AG08395 (cell line): ENCODE measurements at places on chromosomes 12 and 14.
A peak's percentile ranks its signal among the peaks of the same experiment; 100 is the strongest.

GRCh38 chr14:104644656-104645378 lies 40.2 kb upstream of the TMEM179 start:
- no peak for DNase-seq

- no peak for DNase-seq
Observed at GRCh38 chr12:68352067-68352466, 19.9 kb upstream of the MDM1 start.

DNA sequence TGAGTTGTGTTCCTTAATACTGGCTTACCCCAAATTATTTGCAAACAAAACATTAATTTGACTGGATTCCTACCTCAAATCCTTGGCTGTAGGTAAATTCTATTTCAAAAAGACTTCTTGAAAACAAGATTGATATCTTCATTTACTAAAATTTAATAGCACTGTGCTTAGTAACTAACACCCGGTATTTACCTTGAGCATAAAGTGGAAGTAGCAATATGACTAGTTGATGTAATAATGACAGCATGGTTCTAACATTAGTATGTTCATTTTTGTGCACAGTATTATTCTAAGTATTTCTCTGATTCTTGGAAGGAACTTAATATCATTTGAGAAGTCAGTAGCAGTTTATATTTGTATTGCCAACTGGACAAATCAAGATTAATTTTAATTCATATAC lies 96.8 kb downstream of the PPHLN1 start:
- no peak for DNase-seq

GRCh38 chr12:896031-896430 lies 53.5 kb downstream of the RAD52 start:
- no peak for DNase-seq

GRCh38 chr12:132399092-132400010 lies 70.0 kb upstream of the GALNT9 start:
- no peak for DNase-seq

DNA sequence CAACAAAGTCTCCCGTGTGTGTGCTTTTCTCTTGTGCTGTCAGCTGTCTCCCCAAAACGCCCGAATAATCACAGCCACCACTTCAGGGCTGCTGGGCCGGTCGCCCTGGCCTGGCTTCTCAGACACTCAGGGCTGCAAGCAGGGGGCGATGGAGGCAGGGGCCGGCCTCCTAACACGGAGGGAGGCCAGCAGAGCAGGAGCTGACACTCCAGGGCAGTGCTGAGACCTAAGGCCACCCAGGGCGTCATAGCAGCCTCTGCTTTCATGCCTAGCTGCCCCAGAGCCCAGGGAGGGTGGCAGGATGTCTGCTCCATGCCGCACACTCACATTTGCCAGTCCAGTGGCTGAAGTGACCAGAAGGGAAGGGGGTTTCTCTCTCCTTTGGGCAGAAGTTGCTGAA lies 25.6 kb downstream of the STX2 start:
- DNase-seq = no peak

GRCh38 chr12:68326716-68327115 lies 5.4 kb downstream of the MDM1 start:
- no peak for DNase-seq

DNA sequence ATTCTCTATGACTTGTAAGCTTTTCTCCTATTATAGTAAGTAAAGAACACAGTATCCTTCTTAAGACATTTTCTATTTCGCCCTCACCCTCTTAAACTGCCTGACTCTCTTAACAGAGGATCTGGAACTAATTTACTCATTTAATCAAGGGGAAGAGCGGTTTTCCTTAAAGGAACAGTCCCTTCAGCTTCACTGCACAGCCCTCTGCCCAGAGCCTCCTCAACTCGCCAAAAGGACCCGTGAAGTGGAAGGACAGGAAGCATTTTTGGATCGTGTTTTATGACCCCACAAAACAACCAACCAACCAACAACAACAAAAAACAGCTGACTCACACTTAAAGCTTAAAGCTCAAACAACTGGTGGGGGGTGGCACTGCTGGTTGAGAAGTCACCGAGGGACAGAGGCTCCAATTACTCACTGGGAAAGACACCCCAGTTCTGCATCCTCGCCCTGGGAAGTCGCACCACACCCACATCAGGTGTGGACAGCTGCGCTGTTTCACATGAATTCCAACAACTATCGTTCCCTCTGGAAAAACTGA lies 35.7 kb downstream of the NID2 start:
- DNase-seq = peak; percentile 46

GRCh38 chr12:57934819-57935218 lies 6.5 kb upstream of the ATP23 start:
- no peak for DNase-seq

- DNase-seq = peak; percentile 47
Observed at GRCh38 chr14:76720382-76720813, 40.9 kb upstream of the VASH1 start.

DNA sequence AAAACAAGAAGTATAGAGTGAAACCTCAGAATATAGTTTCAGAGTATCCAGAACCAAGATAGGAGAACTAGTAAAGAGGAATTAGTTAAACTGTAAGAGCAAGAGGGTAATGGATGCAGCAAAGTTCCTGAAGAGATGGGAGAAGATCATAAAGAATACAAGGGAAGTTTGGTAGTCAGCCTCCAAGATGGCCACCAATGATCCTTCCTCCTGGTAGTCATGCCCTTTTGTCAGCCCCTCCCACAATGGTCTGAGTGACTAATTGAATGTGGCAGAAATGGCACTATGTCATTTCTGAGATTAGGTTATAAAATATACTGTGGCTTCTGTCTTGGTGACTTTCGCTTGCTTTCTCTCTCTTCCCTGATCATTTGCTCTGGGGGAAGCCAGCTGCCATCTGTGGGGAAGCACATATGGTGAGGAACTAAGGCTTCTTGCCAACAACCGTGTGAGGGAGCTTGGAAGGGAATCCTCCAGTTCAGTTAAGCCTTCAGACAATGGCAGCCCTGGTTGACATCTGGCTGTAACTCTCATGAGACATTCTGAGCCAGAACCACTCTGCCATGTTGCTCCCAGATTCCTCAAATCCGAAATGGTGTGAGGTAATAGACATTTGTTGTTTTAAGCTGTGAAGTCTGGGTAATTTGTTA lies 55.3 kb upstream of the AMN1 start:
- DNase-seq = no peak

- no peak for DNase-seq
Observed at GRCh38 chr12:116898669-116899068, 12.1 kb upstream of the FBXW8 start.

DNA sequence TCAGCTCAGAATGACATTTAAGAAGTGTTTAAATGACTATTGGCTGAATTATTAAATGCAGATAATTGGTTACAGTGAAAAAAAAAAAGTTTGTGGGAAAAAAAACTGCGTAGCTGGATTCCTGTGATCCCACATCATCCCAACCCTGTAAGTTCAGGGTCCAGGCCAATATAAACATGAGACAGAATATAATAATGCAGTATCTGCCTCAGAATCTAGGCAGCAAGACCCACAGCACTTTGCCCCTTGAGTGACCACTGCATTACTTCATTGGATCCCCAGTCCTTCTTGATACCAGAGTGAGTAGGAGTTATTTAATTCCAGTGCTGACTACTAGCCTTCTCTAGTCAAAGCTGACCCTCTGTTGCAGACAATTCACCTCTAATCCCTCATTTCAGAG lies 272.6 kb downstream of the CCER1 start:
- peak; percentile 38 for DNase-seq

GRCh38 chr12:1529862-1530591 lies 64.4 kb downstream of the FBXL14 start:
- DNase-seq = peak; percentile 66

DNA sequence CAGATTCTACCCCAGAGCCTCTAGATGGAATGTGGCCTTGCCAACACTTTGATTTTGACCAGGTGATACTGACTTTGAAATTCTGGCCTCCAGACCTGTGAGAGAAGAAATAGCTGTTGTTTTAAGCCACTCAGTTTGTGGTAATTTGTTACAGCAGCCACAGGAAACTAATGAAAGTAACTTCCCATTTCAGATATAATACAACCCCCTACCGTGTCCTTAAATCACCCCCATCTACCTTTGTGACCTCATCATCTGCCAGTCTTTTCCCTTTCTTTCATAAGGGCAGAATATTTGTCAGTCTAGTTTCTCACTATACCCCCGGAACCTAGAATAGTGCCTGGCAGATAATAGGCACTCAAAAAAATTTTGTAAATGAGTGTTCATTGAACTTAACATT lies 39.6 kb downstream of the PPP4R4 start:
- DNase-seq = no peak

GRCh38 chr12:101001669-101002068 lies 207.1 kb downstream of the ANO4 start:
- no peak for DNase-seq

GRCh38 chr12:121769831-121770301 lies 23.6 kb downstream of the RHOF start:
- DNase-seq = no peak

- no peak for DNase-seq
Observed at GRCh38 chr12:132825861-132826260, 2.8 kb downstream of the GOLGA3 start.

DNA sequence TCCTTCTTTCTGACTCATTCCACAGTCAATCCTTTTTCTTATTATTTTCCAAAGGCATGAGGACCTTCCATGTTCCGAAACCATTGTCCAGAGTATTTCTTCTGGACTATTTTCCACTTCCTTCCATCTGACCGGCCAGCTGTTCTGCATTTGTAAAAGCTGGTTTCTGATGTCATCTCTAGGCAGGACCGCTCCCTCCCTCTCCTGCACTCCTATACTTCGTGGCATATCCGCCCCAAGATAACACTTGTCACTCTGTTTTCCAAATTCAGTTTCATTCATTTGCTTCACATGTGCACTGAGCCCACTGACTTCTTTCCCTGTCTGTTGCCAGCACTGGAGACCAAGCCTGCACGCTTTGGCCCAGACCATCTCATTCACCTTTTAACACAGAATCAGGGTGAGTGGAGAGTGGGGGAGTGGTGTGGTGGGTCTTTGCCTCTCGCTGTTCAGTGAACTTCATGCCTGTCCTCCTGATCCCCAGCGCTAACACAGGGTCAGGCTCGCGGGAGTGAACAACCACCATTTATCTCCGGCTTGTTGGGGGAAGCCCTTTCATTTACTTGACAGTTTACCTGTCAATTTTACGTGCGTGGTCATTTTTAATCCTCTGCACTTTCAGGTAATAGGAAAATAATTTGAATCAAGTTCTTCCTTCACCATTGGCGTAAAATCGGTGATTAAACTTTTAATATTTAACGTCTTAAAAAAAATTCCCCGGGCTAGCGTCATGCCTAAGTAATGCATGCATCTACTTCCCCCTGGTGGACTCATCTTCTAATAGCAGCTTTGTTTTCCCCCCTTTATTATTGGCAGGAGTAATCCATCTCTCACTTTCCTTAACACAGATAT lies 52.5 kb downstream of the C12orf75 start:
- peak; percentile 77 for DNase-seq

GRCh38 chr14:71212683-71213107 lies 305.4 kb downstream of the PCNX1 start:
- DNase-seq = no peak

DNA sequence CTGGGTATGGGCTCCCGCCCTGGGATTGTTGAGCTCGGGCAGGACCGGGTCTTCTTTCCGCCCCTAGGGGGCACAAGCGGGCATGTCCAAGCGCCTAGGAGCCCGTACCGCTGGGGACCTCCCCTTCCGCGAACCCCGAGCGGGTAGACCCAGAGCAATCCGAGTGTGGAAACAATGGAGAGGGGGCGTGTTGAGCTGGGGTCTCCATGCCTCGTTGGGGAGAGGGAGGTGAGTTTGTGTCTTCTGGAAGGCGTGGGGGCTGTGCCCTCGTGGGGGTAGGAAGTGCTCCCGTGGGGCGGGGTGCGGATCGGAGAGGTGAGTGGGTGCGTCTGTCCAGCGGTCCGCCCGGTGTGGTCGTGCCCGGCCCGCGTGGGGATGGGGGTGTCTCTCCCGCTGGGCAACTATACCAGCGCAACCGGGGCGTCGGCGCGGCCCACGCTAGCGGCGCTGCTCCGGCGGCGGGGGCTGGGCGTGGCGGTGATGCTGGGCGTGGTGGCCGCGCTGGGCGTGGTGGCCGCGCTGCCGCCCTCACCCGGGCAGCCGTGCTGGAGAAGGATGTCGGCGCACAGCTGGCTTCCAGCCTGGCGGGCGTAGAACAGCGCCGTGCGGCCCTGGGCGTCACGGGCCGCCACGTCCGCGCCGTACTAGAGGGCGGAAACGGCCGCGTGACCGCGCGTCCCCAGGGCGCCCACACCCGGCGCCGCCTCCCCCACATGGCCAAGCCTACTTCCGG lies 12.2 kb downstream of the AGAP2 start:
- DNase-seq = peak; percentile 95

- DNase-seq = no peak
Observed at GRCh38 chr12:13956060-13956590, 25.3 kb downstream of the GRIN2B start.

- DNase-seq = no peak
Observed at GRCh38 chr14:60649875-60650372, 647 bp upstream of the SIX1 start.

DNA sequence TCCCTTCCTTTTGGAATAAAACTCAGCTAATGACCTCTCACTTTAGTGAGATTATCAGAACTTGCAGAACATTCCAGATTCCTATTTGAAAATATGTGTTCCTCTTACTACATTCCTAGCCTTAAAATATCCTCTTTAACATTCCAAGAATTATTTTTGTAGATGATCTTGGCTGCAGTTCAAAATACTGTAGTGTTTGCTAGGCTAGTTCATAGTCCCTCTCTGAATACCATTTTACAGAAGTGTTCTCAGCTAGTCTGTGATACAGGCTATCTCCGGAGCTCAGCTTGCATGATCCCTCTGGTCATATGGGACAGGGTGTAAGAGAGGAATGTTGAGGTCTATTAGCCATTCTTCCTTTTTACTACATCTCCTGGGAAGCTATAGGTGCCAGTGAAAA lies 17.6 kb upstream of the GPR33 start:
- DNase-seq = peak; percentile 62
